GM10248 (cell line): ENCODE measurements at places on chromosomes 1 and 21.

- no peak for DNase-seq
These were observed 95.9 kb downstream of the GREM2 start for GRCh38 chr1:240516069-240516468.

DNA sequence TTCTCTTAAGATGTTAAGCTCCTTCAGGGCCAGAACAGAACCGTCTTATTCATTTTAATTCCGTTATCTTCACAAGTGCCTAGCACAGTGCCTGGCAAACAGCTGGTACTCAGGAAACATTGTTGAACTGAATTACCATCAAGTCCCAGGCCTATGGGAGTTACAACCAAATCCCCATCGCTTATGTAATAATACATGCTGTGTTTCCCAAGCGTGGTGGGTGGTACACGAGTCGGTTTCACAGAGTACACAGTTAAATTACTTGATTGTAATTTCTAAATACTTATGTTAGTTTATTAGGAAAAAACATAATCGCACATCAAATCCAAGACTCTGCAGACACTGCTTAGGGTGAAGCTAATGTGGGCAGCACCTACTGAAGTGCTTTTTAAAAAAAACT lies 1.0 kb downstream of the ANGEL2 start:
- DNase-seq, result no peak

GRCh38 chr1:161229896-161230295 lies 4.0 kb downstream of the TOMM40L start:
- DNase-seq, result no peak

- DNase-seq, result no peak
These were observed 17.3 kb upstream of the FHAD1 start for GRCh38 chr1:15229707-15230131.

- peak; percentile 36 for DNase-seq
These were observed 242.1 kb downstream of the GRIK1 start for GRCh38 chr21:29697555-29698193.

GRCh38 chr1:75787524-75787923 lies 1.5 kb downstream of the RABGGTB start:
- no peak for DNase-seq

DNA sequence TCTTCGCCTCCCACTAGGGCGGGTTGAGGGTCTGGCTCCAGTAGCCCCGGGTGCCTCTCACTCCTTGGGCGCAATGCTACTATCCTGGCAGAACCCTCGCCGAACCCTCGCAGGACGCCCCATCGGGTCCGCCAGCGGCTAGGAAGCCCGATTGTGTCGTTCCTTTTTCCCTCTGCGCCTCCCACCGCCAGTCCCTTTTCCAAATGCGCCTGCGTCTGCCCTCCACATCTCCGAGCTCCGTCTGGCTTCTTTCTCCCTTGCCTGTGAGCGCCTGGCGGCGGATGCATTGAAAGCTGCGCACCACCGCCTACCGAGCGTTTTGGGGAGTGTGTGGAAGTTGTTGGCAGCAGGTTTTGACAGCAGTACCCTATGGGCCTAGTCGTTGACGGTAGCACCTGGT lies 1.0 kb upstream of the DIRAS3 start:
- no peak for DNase-seq

GRCh38 chr1:17436380-17437174 lies 2.9 kb downstream of the RCC2 start:
- DNase-seq, result no peak

DNA sequence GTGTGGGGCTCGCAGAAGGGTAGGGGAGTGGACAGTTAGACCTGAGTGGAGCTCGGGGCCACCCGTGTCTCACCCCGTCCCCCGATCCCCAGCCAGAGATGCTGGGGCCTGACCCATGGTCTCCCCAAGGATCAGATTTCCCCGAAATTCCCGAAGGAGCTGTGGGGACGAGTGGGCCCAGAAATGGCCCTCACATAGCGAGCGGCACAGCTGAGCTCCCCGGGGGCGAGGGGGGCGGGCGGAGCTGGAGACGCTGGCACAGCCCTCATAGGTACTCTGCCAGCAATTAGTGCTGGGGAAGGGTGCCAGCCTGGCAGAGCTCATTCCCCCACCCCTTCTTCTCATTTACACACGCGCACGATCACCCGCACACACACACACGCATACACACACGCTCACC lies 9.2 kb downstream of the CASZ1 start:
- DNase-seq, result no peak

DNA sequence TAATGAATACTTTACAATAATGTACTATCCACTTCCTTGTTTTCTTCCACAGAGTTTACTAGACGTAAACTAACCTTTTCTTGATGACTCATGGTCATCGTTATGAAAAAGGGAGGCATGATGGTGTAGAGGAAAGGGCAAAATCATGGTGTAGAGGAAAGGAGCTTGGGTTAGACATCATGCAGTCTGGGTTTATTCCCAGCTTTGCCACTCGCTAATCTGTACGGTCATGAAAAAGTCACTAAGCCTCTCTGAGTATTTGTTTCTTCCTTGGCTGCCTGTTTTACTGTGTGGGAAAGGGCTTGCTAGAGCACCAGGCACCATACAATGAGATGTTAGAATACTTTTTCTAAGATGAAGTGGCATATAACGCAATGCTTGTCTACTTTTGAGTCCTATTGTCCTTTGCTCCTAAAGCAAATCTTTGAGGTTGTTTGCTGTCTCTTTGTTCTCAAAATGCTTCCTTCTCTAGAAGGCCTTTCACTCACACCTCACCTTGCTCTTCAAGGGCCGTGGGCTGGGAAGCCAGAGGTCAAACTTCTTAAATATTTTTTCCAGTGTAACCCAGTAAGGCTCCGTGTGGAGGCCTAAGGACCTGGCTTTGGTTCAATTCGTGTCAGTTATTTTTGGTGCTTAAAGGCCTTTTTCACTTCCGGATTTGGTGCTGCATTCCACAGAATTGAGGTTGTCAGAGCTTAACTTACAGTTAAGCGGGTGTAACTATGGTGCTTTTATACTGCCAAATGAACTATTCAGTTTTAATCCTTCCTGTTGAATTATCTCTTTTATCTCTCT lies 9.9 kb upstream of the ETV3 start:
- no peak for DNase-seq

DNA sequence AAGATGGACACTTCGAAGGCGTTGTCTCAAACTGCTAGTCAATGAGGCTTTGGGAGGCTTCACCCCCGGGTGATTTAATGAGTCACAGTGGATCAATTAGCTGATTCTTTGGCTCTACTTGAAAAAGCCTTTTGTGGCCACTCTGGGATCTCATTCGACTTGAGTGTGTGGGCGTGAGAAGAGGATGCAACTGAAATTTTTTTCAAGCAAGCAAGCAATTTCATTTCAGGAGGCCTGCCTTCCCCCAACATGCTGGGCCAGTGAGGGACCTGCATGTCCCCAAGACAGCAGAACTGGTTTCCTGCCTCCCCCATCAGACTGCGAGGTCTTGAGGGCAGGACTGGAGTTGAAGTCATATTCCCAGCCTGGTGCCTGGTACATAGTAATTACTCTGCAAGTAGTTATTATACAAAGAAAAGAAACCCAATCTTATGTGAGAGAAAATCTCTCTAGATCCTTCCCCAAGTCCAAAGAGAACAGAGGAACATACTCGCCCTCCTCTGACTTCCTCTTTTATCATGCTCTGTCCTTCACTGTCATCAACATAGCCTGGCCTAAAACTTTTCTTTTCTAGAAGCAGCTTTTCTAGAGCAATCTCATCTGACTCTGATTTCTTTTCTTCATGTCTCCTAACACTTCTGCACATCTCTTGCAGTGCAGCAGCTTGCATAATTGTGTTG lies 22.7 kb downstream of the SYT6 start:
- DNase-seq, result no peak

- DNase-seq, result no peak
These were observed 226.1 kb downstream of the ASTN1 start for GRCh38 chr1:176938375-176938774.

GRCh38 chr1:113675302-113675701 lies 84.0 kb downstream of the PHTF1 start:
- DNase-seq, result no peak

DNA sequence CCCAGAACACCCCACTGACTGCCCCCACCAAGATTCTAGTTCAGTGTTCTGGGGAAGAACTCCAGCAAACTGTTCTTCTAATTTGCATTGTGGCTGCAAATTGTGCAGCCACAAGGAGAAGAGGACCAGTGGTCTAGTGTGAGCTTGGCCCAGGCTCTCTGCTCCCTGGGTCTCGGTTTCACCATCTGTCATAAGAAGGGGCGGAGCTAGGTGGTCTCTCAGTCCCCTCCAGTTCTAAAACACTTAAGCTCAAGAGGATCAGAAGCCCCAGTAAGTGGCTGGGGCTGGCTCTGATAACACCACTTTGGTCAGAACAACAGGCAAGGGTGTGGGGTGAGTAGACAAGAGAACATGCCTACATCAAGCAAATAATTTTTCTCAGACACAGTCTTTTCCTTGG lies 99.9 kb downstream of the BEND5 start:
- no peak for DNase-seq

DNA sequence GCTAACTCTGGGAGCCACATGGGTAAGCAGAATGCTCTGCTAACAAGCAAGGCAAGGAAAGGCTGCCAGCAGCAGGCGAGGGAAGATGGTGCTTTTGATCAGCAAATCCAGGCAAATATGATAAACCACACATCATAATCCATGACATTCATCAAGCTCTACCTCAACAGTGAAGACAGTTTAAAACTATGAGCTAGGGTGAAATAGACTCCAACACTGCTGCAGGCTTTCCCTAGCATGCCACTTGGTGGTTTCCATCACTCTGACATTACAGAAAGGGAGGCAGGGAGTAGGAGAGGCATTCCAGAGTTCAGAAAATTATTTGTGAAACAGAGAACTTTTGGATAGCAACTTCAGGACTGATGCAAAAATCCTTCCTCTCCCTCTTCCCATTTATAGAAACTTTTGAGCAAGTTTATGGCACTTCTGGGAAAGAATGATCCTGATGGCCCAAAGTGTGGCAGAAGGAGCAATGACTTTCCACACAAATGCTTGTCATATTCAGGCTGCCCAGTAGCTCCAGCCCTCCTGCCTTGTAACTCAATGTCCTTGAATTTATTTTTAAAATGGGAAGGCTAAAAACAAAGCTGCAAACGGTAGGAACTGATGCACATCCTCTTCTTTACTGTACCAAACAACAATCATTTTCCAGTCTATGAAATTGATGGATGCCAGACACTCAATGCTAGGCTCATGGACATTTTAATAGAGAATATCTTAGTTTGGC lies 70.8 kb downstream of the SMYD2 start:
- DNase-seq, result no peak

GRCh38 chr1:2192031-2192995 lies 2.3 kb downstream of the FAAP20 start:
- DNase-seq, result no peak

GRCh38 chr1:230681599-230681998 lies 32.3 kb downstream of the AGT start:
- DNase-seq, result no peak

DNA sequence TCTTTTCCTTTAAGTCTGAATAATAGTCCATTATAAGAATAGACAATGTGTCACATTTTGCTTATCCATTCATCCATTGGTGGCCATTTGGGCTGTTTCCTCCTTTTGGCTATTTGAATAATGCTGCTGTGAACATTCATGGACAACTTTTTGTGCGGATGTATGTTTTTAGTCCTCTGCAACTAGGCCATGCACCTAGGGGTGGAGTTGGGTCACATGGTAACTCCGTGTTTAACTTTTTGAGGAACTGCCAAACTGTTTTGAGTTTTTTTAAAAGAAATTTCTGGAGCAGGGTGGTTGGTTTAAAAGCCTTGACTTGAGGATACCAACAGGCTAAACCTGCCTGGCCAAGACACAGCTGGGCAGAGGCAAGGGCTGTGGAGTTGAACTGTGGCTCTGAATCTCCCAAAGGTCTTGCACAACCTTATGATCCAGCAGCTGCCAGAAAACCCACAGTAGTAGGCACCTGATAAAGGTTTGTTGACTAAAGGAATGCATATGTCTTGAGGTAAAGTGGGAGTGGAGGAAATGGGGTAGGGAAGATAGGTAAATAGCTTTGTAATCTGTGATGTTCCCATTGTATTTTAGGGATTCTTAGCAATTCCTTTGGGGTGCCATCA lies 5.6 kb upstream of the RPTN start:
- DNase-seq, result no peak

- DNase-seq, result no peak
These were observed 27.0 kb upstream of the PPP1R15B start for GRCh38 chr1:204438628-204439027.

DNA sequence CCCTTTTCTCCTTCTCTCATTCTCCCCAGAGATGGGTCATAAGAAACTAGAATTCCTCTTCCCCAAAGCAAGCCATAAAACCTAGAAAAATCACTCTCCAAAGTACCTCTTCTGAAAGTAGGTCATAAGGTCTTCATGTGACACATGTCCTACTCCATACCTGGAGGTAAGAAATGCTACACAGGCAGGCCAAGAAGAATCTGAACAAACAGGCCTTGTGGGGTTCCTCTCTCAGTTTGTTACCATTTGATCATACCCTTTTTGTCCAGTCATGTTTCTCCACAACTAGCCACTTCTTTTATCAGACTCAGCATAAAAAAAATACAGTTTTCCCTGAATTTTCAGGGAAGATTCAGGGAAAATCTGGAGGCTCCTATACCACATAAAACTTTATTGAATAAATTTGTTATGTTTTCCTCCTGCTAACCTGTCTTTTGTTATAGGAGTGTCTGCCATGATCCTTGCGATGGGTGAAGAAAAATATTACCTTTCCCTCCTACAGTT lies 134.4 kb upstream of the LMO4 start:
- no peak for DNase-seq

- no peak for DNase-seq
These were observed 126.2 kb upstream of the COL6A1 start for GRCh38 chr21:45855248-45855811.

DNA sequence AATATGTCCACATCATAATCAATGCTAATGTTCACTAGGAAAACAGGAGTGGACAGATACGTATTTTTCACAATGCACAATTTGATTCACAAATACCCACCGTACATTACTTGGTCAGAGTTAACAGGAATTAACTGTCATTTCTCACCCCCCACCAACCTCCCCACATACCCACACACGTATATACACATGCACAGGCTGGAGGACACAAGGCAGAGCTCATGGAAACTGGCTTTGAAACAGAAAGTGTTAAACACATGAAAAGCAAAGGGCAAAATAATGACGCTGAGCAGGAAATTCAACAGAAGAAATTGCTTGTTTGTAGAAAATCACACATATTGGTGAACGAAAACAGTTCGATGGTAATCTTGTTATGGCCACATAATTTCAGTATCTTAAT lies 188.4 kb upstream of the DMRTA2 start:
- no peak for DNase-seq
